ENCODE measurements at places on chromosomes 5 and 9. TPM values are rescaled to one million over a fixed set of nuclear protein-coding genes. Genes with fewer than 3 reads are reported as not detected.

The LCN1 gene
- not detected for total RNA-seq

The TMEFF1 gene
- 0.68 TPM for total RNA-seq

The CRHBP gene
- not detected for total RNA-seq

DNA sequence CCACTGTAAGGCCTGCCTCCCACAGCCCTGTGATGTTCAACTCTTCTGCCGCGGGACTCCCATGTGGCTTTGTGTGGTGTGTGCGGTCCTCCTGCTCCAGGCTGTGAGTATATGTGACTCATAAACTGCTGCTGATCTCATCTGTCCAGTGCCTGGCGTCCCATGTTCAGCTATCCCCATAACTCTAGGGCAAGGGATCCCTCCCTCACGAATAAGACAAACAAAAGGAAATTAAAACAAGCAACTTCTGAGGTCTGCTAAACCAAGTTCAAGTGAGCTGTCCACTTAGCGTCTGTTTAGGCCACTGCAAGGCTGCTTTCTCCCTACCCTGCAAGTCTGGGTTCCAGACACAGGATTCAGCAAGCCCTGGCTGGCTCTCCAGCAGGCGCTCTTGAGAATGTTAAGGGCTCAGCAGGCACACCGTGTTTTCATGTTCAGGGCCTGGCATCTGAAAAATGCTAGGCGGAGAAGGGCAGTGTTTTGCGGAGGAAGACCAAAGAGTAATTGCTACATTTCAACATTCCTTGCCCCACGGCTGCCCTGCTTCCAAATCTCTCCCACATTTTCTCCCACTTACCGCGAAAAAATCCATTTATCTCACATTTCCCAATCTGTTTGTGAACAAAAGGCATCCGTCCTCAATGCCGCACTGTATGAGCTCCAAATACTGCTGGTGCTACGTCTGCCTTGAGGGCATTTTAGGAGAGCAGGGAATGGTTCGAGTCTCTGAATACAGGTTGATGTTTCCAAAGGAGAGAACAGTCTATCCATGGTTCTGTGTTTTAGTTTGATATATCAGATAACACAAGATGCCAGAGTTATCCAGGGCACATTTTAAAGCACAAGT lies 280.2 kb downstream of the SEMA5A start:
- H3K4me1 ChIP-seq = no peaks in the 10 kb centered on the region
- H3K4me3 ChIP-seq = no peak overlapping the region
- H3K27me3 ChIP-seq = no peaks in the 10 kb centered on the region
- no peak for DNase-seq
- no peaks in the 10 kb centered on the region for H3K36me3 ChIP-seq
- H3K27ac ChIP-seq = no peak overlapping the region

The PCDHGA6 gene
- total RNA-seq = not detected
